ENCODE measurements at places on chromosomes 11 and 22. TPM values are rescaled to one million over a fixed set of nuclear protein-coding genes. Genes with fewer than 3 reads are reported as not detected.

Gene SLCO2B1
- total RNA-seq: 0.13 TPM

Gene KRTAP5-9
- total RNA-seq: not detected

Gene CHRDL2
- 3.6 TPM for total RNA-seq

Gene YAP1
- total RNA-seq: 29.9 TPM

Gene ELF5
- total RNA-seq: not detected

Gene GNAZ
- total RNA-seq: 3.6 TPM

Gene SUSD2
- 0.03 TPM for total RNA-seq

Gene DBX1
- total RNA-seq: not detected

Gene OSM
- not detected for total RNA-seq

Gene MMP10
- not detected for total RNA-seq

Gene ELMOD1
- 0.77 TPM for total RNA-seq

Gene ZFTA
- 7.3 TPM for total RNA-seq

Gene ALKBH8
- 5.9 TPM for total RNA-seq

Gene MRGPRX2
- total RNA-seq: not detected

Gene C11orf52
- not detected for total RNA-seq

Gene SMARCB1
- 71.1 TPM for total RNA-seq

Gene C11orf42
- total RNA-seq: not detected

Gene CERK
- total RNA-seq: 173 TPM

Gene NEFH
- total RNA-seq: 0.92 TPM

Gene SAC3D1
- total RNA-seq: 4.8 TPM

Gene TSSK2
- not detected for total RNA-seq

Gene SEC14L3
- total RNA-seq: not detected

Gene FOLR2
- total RNA-seq: not detected

Gene SCUBE2
- total RNA-seq: 2.6 TPM

Gene MPPED1
- total RNA-seq: 0.03 TPM

Gene TRIM49
- total RNA-seq: not detected

Gene DDTL
- total RNA-seq: 1.6 TPM

Gene HBG2
- 1.4 TPM for total RNA-seq

Gene TEAD1
- 55.0 TPM for total RNA-seq

Gene TMEM109
- total RNA-seq: 43.5 TPM

Gene GGTLC3
- total RNA-seq: not detected

Gene OR52H1
- not detected for total RNA-seq

Gene CASP5
- not detected for total RNA-seq

Gene WT1
- 0.69 TPM for total RNA-seq

Gene SLC22A8
- not detected for total RNA-seq

Gene PRG3
- not detected for total RNA-seq

Gene GRM5
- total RNA-seq: 0.05 TPM

Gene APOL6
- total RNA-seq: 12.9 TPM

Gene TSPAN32
- total RNA-seq: not detected

Gene DNAJB7
- not detected for total RNA-seq

Gene KCNK4
- not detected for total RNA-seq

Gene PANX2
- 1.7 TPM for total RNA-seq

Gene MMP7
- not detected for total RNA-seq

Gene CARNS1
- not detected for total RNA-seq

Gene HPX
- total RNA-seq: not detected

Gene VWCE
- 0.45 TPM for total RNA-seq

Gene ARHGAP8
- 0.87 TPM for total RNA-seq

Gene OR8G1
- total RNA-seq: not detected

Gene IL17REL
- total RNA-seq: not detected
